Endodermal cell (in vitro differentiated cells): ENCODE measurements at places on chromosomes 11 and 22. TPM values are rescaled to one million over a fixed set of nuclear protein-coding genes. Genes with fewer than 3 reads are reported as not detected.

GRCh38 chr22:31082606-31083376 is 1.7 kb downstream of the SMTN start:
- peak; percentile 87 for DNase-seq

The SLC22A12 gene
- not detected in 2 replicates for total RNA-seq

- DNase-seq: no peak
These were observed 68.9 kb downstream of the MTMR3 start for GRCh38 chr22:29951791-29952413.

- DNase-seq: no peak
These were observed 30.9 kb downstream of the KCNC1 start for GRCh38 chr11:17765356-17766072.
